ENCODE measurements at places on chromosomes 16 and 17.
A peak's percentile ranks its signal among the peaks of the same experiment; 100 is the strongest.

DNA sequence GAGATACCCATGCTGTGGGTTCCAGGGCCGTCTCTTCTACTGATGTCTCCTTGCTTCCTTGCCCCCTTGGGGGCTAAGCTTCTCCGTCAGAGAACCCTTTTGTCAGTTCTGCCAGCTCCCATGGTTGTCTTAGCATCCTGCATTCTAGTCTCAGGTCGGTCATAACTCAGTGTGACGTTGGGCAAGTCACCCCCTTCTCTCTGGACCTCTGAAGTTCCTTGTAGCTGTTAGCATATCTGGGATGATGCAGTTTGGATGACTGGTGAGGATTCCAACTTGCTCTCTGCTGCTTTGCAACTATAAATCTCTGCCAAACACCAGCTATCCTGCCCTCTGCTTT lies 8.9 kb upstream of the MYL4 start:
- no peak for DNase-seq

DNA sequence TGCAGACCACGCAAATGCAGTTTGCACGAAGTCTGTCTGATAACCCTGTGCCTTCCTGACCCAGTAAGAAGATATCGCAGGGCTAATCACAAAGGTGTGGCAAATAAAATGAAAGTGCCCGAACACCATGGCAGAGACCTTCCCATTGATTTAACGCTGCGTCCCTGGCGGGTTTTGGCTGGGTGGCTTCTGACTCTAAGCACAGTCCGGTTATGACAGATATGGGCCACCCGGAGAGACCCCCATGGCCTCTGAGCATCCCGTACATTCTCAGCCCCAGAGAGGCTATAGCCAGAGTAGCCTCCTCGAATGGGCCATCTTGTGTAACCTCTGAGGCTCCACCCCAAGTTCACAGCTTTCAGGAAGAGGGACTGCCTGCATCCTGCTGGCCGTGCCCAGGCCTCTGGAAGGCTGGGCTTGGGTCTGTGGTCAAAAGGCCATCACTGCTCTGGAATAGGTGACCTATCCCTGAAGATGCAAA lies 5.5 kb downstream of the FOXC2 start:
- DNase-seq = no peak

GRCh38 chr16:2362218-2362617 lies 21.7 kb upstream of the ABCA3 start:
- no peak for DNase-seq

GRCh38 chr16:82748026-82748425 lies 121.3 kb downstream of the CDH13 start:
- DNase-seq = no peak

GRCh38 chr17:50326831-50327364 lies 19.0 kb upstream of the XYLT2 start:
- no peak for DNase-seq

DNA sequence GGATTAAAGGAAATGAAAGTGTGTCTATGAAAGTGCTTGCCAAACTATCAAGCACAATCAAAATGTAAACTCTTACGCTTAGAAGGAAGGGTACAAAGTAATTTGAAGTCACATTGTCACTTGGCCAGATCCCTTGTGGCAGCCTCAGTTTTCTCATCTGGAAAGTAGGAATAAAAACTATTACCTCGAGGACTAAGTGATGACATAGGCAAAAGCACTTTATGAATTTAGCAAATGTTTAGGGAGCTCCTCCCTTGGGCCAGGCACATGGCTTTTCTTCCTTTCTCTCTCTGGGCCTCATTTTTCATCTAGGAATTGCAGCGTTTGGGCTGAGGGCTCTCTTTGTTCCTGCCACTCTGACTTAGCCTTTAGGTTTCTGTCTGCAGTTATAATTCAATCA lies 28.5 kb downstream of the DYNLL2 start:
- no peak for DNase-seq

DNA sequence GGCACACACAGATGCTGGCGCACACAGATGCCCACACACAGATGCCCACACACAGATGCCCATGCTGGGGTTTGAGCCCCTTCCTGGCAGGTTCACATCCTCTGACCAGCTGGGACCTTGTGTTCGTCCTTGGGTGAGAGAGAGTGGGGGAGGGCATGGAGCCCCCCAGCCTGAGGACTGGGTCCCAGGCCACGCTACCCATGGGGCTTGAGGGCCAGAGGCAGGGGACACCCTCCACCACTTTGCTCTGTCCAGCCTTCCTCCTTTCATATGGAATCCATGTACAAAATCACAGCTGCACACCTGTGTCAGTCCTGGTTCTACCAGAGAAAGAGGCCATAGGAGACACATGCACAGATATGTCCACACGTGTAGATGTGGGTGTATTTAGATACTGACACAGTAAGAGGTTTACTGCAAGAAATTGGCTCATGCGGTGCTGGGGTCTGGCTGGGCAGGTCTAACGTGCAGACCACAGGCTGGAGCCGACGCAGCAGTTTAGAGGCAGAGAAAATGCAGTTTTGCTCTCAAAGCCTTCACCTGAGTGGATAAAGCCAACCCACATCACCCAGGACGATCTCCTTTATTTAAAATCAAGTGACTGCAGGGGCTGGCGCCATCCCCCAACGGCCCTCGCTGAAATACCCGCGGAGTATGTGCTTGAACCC lies 10.8 kb downstream of the SLC22A31 start:
- no peak for DNase-seq

DNA sequence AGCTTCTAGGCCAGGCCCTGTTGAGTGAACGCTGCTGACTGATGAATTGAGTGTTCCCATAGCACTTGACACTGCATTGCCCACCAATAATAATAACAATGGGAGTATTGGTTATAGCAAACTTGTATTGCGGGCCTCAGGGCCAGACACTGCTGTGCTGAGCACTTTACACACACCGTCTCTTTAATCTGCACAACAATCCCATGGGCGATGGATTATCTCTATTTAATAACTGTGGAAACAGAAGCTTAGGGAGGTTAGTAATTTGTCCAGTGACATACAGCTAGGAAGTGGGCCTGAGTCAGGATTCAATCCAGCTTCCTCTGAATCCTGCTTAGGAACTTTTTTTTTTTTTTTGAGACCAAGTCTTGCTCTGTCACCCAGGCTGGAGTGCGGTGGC lies 11.2 kb downstream of the ARHGAP23 start:
- DNase-seq = no peak

DNA sequence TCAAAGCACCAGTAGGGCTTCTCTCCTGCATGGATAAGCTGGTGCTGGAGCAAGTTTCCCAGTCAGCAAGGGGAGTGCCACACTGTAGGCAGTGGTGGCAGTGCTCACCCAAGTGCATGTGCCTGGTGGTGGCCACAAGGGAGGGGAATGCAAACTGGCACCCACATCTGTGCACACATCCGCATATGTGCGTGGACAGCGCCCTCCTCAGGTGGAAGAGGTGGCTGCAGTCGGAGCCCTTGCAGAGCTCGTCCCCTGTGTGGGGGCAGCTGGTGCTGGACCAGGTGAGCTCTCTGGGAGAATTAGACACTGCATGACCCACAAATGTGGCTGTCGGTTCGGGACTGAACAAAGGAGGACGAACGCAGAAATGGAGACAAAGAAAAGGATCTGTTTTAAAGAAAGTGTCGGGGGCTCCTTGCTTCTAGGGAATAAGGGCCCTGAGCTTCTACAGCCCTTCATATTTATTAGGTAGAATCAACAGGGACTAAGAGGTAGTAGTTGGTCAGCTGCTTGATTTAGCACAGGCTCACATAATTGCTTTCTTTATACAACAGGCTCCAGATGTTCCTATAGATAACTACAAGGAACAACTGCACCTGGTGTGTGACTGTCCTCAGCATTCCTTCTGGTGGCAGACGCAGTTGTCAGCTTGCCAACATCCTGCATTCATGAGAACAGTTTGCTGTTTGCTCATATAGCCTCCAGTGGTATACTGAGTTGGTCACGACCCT lies 5.3 kb upstream of the ZNF689 start:
- DNase-seq = peak; percentile 56

GRCh38 chr17:80349151-80349651 lies 65.8 kb upstream of the ENDOV start:
- DNase-seq = no peak

DNA sequence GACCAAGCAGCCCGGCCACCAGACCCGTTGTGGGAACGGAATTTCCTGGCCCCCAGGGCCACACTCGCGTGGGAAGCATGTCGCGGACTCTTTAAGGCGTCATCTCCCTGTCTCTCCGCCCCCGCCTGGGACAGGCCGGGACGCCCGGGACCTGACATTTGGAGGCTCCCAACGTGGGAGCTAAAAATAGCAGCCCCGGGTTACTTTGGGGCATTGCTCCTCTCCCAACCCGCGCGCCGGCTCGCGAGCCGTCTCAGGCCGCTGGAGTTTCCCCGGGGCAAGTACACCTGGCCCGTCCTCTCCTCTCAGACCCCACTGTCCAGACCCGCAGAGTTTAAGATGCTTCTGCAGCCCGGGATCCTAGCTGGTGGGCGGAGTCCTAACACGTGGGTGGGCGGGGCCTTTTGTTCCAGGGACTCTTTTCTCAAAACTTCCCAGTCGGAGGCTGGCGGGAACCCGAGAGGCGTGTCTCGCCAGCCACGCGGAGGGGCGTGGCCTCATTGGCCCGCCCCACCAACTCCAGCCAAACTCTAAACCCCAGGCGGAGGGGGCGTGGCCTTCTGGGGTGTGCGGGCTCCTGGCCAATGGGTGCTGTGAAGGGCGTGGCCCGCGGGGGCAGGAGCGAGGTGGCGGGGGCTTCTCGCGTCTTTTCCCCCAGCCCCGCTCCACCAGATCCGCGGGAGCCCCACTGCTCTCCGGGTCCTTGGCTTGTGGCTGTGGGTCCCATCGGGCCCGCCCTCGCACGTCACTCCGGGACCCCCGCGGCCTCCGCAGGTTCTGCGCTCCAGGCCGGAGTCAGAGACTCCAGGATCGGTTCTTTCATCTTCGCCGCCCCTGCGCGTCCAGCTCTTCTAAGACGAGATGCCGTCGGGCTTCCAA lies at the start of gene SLC2A4:
Gene SLC2A4, plus strand, starts transcription at position 645 of the 879 bp plus-strand sequence. Its CDS starts 217 bp downstream, at position 862.
- DNase-seq = peak; percentile 87

GRCh38 chr16:68227850-68228553 lies 7.9 kb downstream of the ESRP2 start:
- no peak for DNase-seq

- DNase-seq = no peak
Observed at GRCh38 chr17:76556765-76557367, 17.0 kb downstream of the PRCD start.

DNA sequence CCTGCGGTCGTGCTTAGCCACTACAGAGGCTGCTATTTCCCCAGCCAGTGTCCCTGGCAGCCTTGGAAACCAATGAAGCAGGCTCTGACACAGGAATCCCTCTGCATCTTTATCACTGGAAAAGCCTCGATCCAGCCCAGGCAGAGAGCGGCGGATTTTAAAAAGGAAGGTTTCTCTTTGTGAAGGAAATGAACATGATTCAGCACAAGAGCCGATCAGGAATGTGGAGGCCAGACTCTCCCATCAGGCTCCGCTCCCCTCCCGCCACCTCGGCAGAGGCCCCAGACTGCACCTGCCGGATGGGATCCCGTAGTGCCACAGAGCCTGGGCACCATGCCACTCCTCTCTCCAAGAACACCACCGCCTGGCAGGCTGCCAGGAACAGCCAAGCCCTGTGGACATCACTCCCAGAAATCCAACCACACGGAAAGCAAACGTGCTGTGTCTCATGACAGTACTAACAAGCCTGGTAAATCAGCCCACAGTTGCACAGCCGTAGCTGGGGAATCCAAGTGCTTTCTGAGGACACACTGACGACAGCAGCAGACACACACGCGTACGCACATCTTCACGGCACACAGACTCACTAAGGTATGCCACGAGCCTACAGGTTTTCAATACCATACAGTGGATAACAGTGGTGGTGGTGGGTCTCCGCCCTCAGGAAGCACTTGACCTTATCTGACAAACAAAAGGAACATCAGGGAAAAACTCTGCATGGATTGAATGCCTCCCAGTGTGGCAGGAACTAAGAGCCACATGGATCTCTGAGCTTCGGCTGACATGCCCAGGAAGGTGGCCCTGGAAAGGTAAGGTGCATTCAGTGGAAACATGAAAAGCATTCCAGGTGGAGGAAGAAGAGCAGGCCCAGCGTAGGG lies 5.4 kb downstream of the LRRC75A start:
- DNase-seq = no peak

GRCh38 chr17:16472539-16472938 lies 19.5 kb downstream of the LRRC75A start:
- no peak for DNase-seq

- no peak for DNase-seq
Observed at GRCh38 chr16:81718637-81719036, 60.5 kb upstream of the PLCG2 start.

GRCh38 chr17:56943505-56944125 lies 17.2 kb downstream of the COIL start:
- DNase-seq = no peak

DNA sequence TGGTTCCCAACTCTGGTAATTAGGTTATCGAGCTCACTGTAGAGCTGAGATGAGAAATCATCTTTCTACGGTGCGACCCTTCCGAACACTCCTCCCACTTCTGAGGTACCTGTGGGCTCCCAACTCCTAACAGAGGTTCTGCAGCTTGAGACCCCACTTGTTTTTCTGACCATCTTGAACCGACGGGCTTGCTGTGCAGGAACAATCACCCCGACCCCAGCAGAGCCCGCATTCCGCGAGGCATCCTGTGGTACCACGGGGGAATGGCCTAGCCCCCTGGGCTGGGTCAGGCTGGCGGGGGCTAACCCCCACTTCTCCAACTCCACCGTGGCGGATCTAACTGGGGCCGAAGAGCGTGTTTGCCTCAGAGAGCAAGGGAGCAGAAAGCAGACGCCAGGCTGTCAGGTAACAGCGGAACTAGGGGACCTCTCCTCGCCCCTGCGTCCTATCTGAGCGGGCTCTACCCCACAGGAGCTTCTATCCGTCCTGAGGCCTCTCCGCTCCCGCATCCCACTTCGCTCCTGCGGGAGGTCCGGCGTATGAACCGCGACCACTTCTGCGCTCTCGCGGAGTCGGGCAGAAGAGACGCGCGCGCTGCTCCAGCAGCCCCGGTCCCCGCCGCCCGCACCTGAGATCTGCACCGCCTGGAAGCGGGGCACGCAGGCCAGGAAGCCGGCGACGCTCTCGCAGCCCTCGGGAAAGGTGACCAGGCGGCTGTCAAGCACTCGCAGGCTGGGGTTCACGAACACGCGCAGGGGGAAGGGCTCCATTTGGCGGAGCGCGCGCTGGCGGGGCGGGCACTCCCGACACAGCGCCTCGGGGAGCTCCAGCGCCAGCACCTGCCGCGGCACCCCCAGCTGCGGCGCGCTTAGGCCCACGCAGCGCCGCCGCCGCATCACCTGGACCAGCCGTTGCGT lies 761 bp downstream of the PDF start:
- peak; percentile 54 for DNase-seq

GRCh38 chr17:2724784-2725164 lies 13.2 kb upstream of the CLUH start:
- peak; percentile 36 for DNase-seq

Data from activated CD4-positive, alpha-beta T cell treated with anti-CD3 and anti-CD28 coated beads, Interleukin-2, amount 50 U/mL, for 4 hours (primary cell).